ENCODE measurements at places on chromosomes 13 and 19.
A peak's percentile ranks its signal among the peaks of the same experiment; 100 is the strongest.

- DNase-seq, result peak; percentile 91
Observed at GRCh38 chr19:1266129-1266915, 2.8 kb upstream of the CIRBP start.

GRCh38 chr13:36872621-36873020, 47.4 kb downstream of the SMAD9 start:
- DNase-seq, result no peak

DNA sequence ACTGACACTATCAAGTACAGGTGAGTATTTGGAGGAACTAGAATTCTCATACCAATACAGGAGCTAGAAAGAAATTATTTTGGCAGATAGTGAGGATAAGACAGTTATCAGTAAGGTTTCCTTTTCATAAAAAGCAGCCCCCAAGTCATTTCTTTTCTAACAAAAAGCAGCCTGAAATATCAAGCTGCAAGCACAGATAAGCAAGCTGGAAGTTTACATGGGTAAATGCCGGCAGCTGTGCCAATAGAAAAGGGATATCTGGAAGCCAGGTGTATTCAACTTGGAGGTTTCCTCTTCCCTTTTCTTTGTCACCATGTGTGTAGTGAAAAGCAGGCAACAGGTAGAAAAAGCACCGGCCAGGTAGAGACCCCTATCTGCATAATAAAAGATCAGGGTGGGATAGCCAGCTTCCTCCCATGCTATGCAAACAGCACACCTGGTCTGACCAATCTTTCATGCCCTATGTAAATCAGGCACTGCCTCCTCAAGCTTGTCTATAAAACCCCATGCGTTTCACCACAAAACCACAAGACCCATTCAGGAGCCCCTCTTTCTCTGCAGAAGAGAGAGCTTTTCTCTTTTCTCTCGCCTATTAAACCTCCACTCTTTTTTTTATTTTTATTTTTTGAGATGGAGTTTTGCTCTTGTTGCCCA, 22.9 kb downstream of the CYP4F2 start:
- DNase-seq, result no peak

- no peak for DNase-seq
Observed at GRCh38 chr13:92901739-92902138, 324.9 kb upstream of the GPC6 start.

DNA sequence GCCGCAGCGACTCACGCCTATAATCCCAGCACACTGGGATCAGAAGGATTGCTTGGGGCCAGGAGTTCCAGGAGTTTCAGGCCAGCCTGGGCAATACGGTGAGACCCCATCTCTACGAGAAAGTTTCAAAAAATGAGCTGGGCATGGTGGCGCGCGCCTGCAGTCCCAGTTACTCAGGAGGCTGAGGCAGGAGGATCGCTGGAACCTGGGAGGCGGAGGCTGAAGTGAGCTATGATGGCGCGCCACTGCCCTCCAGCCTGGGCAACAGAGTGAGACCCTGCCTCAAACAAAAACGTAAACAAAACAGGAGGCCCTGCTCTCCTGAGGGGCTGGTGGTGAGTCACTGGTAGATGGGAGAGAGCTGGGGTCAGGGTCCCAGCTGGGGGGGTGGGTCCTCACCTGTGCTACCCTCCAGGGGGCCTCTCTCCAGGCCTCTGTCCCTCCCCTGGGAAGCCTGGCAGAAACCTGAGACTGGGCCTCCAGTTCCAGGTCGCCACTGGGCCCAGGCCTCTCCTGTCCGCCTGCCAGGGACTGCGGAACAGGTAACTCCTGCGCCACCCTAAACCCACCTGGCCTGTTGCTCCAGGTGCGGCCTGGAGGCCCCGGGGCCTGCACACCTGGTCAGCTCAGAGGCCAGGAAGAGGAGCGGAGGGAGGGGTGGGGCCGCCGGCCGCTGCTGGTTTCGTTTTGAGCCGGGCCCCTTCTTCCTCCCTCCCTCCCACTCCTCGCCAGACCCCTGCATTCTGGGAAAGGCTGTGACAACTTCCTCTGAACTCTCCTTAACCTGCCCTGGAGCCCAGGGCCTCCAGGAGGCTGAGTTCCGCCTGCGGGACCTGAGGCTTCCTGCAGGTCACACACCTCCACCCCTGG, 17.2 kb upstream of the ZBTB7A start:
- DNase-seq, result no peak

GRCh38 chr13:24134231-24134630, 26.3 kb upstream of the SPATA13 start:
- DNase-seq, result no peak

DNA sequence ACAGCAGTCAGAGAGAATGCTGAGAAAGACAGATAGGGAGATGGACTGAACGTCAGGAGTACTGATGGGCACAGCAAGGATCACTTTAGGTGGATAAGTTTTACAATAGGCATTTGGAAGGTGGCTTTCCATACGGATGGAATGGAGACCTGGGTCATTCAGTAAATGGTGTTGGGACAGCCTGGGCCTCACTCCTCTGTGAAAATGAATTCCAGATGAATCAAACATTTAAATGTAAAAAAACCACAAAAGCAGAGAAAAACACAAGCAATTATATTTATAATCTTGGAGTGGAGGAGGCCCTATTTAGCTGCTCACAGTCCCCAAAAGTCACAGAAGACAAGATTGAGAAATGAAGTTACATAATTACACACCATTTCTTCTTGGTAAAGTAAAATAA, 4.7 kb downstream of the IL17D start:
- DNase-seq, result no peak

GRCh38 chr19:10112037-10112761, 706 bp downstream of the P2RY11 start:
- no peak for DNase-seq

DNA sequence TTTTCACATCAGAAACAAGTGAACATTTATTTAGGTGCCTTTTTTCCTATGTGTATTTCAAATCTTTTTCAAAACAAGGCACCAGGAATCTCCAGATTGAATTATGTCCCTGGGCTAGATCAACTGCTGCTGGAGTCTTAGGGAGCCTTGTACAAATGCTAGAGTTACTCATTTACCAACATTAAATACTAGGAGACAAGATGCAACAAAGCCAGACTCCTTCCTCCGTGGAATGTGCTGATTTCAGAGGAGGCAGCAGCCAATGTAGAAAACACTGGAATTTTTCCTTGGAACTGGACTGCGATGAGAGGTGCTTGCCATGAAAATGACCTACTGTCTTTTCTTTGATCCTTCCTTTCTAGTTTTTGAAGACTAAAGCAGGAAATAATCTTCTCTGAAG, 1514.7 kb upstream of the MIR17HG start:
- no peak for DNase-seq

- no peak for DNase-seq
Observed at GRCh38 chr13:27370305-27370872, 54.0 kb upstream of the GTF3A start.

- no peak for DNase-seq
Observed at GRCh38 chr19:55678121-55678671, 3.2 kb downstream of the EPN1 start.

- no peak for DNase-seq
Observed at GRCh38 chr13:46562152-46562551, 9.2 kb downstream of the LRCH1 start.

- DNase-seq, result no peak
Observed at GRCh38 chr13:36753176-36753575, 65.8 kb upstream of the RFXAP start.

- no peak for DNase-seq
Observed at GRCh38 chr19:20028611-20029010, 10.7 kb downstream of the ZNF682 start.

GRCh38 chr19:2246801-2247361, 2.2 kb upstream of the AMH start:
- no peak for DNase-seq

DNA sequence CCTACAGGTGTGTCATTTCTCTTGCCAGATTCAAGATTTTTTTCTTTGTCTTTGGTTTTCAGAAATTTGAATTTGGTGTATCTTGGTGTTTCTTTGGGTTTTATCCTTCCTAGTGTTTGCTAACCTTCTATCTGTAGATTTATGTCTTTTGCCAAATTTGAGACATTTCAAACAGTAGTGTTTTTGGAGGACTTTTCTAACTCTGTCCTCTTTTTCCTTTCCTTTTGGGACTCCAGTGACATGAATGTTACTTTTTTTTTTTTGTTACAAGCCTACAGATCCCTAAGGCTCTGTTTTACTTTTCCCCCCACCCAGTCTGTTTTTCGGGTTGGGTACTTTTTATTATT, 58.8 kb downstream of the ZMYM2 start:
- no peak for DNase-seq

GRCh38 chr13:41145136-41145908, 12.7 kb upstream of the KBTBD6 start:
- no peak for DNase-seq

DNA sequence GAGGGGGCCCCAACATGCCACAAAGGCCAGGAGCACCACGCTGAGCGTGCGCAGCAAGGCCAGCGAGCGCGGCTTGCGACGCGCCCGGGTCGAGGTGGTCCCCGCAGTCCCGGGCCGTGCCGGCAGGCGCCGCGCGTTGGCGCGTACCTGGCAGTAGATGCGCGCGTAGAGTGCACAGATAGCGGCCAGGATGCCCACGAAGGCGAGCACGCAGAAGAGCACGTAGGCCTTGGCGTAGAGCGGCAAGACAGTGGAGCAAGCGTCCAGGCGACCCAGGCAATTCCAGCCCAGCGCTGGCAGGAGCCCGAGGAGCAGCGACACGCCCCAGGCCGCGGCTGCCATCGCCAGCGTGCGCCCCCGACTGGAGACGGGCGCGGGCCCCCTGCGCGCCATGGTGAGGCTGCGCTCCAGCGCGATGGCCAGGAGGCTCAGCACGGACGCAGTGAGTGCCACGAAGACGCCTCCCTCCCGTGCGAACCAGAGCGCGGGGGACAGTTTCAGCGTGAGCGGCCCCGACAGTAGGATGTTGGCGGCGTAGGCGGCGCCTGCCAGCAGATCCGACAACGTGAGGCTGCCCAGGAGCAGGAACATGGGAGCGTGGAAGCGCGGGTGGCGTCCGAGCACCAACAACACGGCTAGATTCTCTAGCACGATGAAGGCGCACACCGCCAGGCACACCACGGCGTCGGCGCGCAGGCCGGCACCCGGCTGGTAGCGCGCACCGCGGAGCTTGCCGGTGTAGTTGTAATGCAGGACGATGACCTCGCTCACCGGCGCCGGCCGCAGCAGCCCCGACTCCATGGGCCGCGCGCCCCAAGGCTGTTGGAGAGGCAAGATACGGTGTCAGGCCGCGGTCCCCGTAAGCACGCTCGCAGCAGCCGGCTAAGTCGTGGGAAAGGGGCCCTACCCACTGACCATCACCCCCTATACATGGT, 2.8 kb downstream of the S1PR5 start:
- DNase-seq, result no peak

DNA sequence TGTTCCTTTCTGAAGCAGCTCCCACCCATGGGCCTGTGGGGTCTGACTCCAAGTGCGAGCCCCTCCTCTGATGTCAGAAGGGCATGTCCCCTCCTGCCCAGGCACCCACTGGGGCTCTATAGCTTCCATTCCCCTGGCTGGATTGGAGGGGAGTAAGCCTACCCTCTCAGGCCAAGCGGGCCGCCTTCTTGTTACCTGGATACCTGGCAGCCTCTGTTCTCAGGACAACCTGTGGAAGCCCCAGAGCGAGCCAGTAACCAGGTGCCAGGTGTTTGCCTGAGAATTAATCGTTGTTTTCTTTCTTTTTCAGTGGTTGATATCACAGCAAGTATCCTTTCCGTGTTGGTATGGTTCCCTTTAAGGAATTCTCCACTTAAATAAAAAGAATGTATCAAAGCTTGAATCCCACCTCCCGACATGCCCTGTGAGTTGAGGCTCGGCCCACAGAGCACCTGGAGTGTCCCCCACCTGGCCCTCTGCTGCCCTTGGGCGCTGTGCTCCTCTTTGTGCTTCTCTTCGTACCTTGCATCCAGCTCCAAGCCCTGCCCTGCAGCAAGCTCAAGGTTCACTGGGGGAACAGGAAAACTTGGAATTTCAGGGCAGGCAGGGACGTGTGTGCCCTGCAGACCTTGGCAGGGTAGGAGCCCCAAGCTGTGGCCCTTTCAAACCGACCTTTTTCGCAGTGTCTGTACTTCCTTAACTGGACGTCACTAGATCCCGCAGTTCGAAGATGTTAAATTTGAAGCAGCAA, 15.0 kb downstream of the MAU2 start:
- no peak for DNase-seq

GRCh38 chr13:42011601-42012350, 36.7 kb upstream of the DGKH start:
- DNase-seq, result peak; percentile 23

- no peak for DNase-seq
Observed at GRCh38 chr13:41835871-41836270, 125.0 kb downstream of the VWA8 start.

DNA sequence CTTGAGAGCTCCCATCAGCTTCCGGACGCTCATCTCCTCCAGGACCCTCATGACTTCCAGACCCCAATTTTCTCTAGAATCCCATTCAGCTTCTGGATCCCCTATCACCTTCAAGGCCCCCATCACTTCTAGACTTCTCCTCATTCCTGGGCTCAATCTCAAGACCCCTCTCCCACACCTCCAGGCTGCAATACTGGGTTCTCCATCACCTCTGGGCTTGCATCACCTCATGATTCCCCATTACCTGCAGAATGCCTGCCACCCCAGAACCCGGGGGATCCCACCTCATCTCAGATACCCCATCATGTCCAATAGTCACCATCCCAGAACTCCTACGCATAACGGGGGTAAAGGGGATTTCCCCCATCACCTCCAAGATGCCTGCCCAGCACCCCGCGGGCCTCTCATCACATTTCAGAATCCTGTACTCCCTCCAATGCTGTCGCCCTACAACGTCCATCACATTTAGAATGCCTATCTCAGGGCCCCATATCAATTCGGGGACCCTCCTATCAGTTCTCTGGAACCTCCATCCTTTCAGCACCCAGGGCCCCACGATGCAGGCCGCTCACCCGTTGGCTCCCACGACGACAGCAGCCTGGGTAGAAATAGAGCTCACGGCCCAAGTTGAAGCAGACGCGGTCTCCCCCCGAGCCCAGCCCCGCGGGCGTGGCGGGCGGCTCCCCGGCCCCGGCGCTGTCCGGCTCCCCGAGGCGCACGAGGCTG, 738 bp downstream of the DMWD start:
- DNase-seq, result no peak

DNA sequence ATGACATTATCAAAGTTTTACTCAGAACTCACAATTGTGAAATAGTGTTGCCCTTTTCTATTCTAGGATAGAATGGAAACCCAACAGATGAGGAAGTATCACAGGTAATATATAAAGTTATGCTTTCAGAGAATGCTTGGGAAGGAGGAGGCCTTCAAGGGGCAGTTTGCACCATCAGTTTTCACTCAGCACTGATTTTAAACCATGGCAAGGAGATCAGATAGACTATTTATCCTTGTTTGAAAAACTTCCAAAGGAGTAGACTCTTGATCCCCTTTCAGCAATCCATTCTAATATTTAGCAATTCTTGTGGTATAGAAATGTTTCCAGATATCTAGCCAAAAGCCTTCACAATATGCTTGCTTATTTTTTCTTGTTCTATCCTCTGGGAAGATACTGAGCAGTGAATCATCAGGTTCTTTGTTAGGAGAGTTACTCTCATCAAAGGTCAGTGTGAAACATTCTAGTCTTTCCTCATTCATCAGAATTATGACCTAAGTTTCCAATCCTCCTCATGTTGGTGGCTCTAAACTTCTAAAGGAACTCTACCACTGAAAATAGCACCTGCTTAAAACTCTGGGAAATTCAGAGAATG, 3.8 kb downstream of the GPC6 start:
- no peak for DNase-seq

GRCh38 chr19:51751655-51752054, at the start of gene FPR1:
FPR1 (minus strand) TSS chr19:51751878; CDS start chr19:51746994, 4,884 bp downstream.
- DNase-seq, result no peak

All from HuH-7 (cell line).